Fibroblast of skin of scalp (primary cell): ENCODE measurements at places on chromosomes 5 and 9.

DNA sequence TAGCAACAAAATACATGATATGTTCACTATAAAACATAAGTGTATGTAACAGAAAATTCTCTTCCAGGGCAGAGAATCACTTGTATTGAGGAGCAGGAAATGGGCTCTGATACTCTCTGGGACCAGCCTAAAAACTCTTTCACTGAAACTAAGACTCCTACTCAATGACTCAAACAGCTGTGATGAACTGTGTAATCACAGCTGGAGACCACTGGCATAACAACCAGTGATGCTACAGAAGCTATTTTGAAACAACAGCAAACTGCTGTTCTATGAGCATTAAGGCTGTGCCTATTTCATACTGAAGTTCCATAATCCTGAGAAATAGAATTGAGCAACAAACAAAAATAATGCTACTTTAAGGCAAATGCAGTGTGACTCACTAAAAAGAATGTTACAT, 594.0 kb downstream of the HINT1 start:
- peak; percentile 39 for DNase-seq

GRCh38 chr9:135244271-135245221, 157.1 kb downstream of the OLFM1 start:
- DNase-seq: no peak

GRCh38 chr5:38666668-38667498, 110.4 kb upstream of the LIFR start:
- peak; percentile 50 for DNase-seq

GRCh38 chr5:58871648-58872242, 288.9 kb downstream of the RAB3C start:
- peak; percentile 43 for DNase-seq

DNA sequence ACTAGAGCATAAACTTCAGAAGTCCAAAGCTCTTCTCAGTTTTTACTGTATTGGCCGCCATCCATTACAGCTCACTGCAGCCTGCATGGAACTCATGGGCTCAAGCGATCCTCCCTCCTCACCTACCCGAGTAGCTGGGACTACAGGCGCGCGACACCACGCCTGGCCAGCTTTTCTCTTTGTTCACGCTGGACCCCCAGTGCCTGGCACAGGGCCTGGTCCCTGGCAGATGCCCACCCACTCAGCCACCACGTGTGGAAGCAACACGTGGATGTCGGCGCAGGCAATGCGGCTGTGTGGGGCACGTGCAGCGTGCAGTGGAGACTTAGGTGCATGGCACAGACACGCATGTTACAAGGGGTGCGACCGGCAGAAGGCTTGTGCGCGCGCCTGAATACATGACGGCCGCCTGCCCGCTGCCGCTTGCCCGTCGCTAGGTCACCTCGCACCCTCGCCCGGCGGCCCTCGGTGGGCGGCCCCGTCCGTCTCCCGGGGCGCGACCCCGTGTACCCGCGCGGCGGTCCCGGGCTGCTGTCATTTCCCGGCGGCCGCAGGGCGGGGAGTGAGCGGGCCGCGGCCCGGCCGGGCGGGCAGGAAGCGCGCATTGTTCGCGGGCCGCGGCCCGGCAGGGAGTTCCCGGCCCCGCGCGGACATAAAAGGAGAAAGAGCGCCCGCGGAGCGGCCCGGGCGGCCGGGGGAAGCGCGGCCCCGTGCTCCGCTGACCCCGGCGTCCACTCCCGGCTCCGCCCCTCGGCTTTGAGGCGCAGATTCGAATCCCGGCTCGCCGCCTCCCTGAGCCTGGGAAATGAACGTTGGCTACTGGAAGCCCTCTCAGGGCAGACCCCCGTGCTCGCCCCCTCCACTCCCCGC, 24.1 kb upstream of the PTGS1 start:
- DNase-seq: no peak

DNA sequence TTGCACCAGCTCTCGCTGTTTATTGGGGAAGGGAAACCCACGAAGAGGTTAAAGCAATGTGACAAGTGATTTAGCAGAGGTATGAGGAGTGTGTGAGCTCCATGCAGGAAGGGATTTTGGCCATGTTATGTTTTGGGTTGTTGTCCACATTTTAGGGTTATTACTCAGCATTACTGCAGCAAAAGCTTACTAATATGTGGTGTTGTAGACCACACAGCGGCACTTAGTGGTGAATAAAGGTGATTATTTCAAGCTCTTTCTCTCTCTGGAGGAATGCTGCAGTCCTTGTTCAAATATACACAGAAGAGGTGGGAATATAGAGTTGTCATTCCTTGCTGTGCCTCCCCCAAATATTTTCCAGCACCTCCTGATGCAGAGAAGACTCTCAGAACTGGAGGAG, 29.7 kb upstream of the AKNA start:
- DNase-seq: peak; percentile 79

- peak; percentile 66 for DNase-seq
Observed at GRCh38 chr5:88944751-88945531, 62.0 kb upstream of the MEF2C start.

GRCh38 chr9:8011974-8012373, 212.4 kb upstream of the DMAC1 start:
- no peak for DNase-seq

DNA sequence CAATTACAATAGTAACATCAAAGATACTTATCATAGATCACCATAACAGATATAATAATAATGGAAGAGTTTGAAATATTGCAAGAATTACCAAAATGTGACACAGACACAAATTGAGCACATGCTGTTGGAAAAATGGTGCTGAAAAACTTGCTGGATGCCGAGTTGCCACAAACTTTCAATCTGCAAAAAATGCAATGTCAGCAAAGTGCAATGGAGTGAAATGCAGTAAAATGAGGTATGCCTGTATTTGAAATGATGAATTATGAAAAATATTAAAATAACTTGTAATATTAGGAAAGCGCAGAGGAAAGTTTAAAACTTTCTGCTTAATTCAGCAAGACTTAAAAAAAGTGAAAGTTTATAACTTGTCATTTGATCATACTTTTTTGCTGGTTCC, 12.0 kb upstream of the PCBD2 start:
- DNase-seq: no peak

- DNase-seq: no peak
Observed at GRCh38 chr5:10933121-10933520, 172.1 kb upstream of the DAP start.

GRCh38 chr5:9170026-9170425, 375.8 kb downstream of the SEMA5A start:
- peak; percentile 24 for DNase-seq

DNA sequence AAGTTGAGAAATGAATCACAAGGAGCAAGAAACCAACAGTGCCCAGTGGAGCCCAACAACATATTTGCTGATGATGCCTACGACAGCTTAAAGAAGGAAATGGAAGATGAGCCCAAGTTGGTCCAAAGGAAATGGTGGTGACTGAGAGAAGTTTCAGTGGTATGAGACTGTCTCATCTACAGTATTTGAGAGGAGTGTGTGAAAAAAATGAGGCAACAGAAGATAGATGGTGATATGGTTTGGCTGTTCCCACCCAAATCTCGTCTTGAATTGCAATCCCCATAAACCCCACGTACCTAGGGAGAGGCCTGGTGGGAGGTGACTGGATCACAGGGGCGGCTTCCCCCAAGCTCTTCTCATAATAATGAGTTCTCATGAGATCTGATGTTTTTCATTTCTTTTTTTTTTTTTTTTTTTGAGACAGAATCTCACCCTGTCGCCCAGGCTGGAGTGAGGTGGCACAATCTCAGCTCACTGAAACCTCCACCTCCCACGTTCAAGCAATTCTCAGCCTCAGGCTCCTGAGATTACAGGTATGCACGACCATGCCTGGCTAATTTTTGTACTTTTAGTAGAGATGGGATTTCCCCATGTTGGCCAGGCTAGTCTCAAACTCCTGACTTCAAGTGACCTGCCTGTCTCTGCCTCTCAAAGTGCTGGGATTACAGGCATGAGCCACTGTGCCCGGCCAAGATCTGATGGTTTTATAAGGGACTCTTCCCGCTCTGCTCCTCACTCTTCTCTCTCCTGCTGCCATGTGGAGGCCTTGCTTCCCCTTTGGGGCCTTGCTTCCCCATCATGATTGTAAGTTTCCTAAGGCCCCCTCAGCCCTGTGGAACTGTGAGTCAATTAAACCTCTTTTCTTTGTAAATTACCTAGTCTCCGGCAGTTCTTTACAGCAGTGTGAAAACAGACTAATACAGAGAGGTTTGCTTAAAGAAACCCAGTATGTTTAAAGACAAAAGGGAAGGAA, 30.2 kb downstream of the EFCAB9 start:
- no peak for DNase-seq

- DNase-seq: no peak
Observed at GRCh38 chr9:137449931-137450538, 8.9 kb upstream of the ENTPD8 start.

DNA sequence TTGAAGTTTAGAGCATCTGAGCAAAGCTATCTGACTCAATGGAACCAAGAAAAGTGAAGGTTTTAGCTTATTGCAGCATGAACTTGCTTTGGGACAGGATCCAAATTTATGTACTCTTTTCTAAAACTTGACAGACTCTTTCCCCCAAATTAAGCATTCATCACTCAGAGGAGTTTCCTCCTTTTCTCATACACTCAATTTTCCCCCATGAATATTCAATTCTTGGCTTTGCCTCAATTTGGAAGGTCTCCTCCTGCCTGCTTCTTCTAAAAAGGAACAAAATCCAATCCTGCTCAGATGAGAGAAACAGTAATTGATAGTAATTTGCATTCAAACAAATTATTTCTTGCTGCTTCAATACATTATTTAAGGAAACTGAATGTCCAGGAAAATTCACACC, 5.0 kb downstream of the ACTL7A start:
- no peak for DNase-seq

GRCh38 chr5:14675865-14676300, 11.4 kb downstream of the OTULIN start:
- DNase-seq: no peak

- DNase-seq: peak; percentile 74
Observed at GRCh38 chr9:114606597-114607207, 4.4 kb upstream of the TMEM268 start.

DNA sequence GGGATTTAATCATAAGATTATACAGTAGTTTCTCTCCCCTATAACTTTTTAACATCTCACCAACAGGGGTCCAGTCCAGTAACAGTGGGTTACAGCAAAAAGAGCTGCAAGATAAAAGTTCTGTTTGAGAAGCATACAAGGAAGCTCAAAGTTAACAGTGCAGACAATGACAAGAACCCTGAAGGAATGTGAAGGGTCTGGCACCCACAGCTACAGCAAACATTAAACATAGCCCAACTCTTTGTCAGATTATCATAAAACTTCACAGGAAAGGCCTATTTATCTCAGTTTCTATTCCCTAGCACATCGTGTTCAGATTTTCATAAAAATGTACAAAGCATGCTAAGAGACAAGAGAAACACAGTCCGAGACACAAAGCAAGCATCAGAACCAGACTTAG, 309.4 kb downstream of the DIRAS2 start:
- DNase-seq: peak; percentile 68

- DNase-seq: no peak
Observed at GRCh38 chr5:145130996-145131395, 704.1 kb downstream of the PRELID2 start.

- no peak for DNase-seq
Observed at GRCh38 chr5:51396797-51397196, 13.5 kb downstream of the ISL1 start.

DNA sequence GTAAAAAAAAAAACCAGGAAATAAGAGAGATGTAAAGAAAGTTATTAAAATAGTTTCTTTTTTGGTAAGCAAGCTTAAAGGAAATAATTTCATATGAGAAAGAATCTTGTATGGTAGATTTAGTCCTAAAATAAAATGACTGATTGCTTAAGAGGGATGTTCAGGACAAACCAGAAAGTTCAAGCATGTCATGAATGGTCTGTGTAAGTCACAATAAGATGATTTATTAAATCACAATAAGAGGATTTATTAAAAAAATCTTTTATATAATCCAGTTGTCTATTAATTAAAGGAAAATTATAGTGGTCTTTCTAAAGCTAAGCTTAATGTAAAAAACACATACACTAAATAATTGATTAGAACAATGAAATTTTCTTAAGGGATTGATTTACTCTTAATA, 91.8 kb upstream of the OR13F1 start:
- no peak for DNase-seq

- DNase-seq: no peak
Observed at GRCh38 chr9:68876273-68876672, 137.6 kb downstream of the PRKACG start.

GRCh38 chr5:141958113-141958512, at the start of gene PCDH12:
Gene PCDH12, minus strand, starts transcription at chr5:141958202. Its CDS starts 351 bp downstream, at chr5:141957851.
- no peak for DNase-seq

GRCh38 chr9:20253635-20254034, 368.7 kb downstream of the MLLT3 start:
- peak; percentile 22 for DNase-seq

GRCh38 chr5:71637133-71637532, 50.0 kb downstream of the MCCC2 start:
- no peak for DNase-seq

DNA sequence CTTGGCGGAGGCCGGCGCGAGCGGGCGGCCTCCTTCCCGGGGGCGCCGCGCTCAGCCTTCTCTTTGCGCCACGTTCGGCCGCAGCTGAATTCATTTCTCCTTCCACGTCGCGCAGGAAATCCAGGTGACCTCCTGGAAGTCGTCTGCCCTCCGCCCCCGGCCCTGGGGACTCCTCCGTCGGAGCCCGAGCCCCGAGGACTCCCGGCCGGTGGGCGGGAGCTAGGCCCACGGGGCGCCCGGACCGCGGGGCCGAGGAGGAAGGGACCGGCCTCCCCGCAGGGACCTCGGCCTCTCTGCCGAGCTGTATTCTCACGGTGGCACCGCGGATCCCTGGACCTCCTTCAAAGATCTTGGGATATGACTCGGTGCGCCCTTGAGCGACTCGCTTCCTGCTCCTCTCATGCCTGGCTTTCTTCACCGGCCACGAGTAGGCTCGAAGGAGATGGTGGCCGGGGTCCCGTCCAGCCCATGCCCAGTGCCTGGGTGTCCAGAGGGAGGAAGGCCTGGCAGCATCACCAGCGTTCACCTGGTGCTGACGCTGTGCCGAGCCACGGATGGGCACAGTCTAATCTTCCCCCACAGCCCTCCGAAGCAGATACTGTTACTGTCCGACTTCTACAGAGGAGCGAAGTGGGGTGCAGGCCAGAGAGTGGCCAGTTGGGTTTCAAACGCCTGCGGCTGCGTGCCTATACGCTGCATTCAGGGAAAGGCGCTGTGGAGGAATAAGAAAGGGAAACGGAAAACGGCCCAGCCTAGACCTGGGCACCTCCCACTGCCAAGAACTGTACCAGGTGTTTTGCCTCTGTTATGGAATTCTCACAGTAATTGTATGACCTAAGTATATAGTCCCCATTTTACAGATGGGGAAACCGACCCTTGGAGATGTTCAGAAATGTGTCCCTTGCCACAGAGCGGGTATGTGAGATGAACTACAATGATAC, 47.3 kb downstream of the PAX5 start:
- DNase-seq: no peak

- DNase-seq: peak; percentile 12
Observed at GRCh38 chr9:128946571-128947276, 679 bp downstream of the DOLK start.

- peak; percentile 82 for DNase-seq
Observed at GRCh38 chr9:120477534-120478001, 102.4 kb downstream of the CDK5RAP2 start.
